MCF 10A (cell line): ENCODE measurements at places on chromosomes 2 and 18. TPM values are rescaled to one million over a fixed set of nuclear protein-coding genes. Genes with fewer than 3 reads are reported as not detected.
A peak's percentile ranks its signal among the peaks of the same experiment; 100 is the strongest.

- no peak for DNase-seq
These were observed 340.3 kb downstream of the CYRIA start for GRCh38 chr2:16325016-16325975.

The PRKAG3 gene
- not detected in 2 replicates for total RNA-seq

GRCh38 chr2:40346535-40347354 lies 105.1 kb downstream of the SLC8A1 start:
- DNase-seq, result no peak

DNA sequence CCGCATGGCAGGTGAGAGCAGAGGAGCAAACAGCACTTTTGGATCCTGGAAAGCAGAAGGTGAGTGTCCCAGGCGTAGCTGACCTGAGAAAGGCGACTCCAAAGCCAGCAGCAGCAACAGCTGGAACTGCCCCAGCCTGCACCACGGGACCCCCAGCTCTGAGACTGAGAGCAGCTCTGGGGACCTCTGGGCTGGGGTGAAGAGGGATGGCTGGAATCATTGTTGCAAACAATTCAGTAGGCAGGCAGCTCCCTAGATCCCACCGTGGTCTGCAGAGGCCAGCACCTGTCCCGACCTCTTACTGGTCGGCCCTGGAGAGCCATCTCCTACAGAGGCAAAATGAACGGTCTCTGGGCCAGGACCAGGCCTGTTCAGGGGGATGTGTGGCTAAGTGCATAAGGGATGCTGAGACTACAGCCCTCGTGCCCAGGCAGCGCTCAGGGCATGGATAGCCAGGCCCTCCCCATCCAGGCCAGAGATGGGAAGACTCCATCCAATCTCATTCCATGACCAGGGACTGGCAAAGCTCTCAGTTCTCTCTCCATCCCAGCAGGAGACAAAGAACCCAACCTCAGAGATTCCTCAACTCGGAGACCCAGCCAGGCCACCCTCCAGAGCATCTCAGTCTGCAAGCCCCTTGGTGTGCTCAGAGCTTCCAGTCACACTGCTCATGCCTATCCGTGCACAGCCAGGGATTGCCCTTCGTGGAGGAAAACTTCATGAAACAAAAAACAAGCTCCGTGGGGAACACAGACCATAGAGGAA lies 38.2 kb upstream of the ALPP start:
- no peak for DNase-seq

GRCh38 chr2:160376576-160376975 lies 117.0 kb downstream of the RBMS1 start:
- DNase-seq, result peak; percentile 63

The ANKRD30B gene
- total RNA-seq, result not detected in 2 replicates
